NCI-H1436 treated with DMSO at 0.1 percent for 48 hours (cell line): ENCODE measurements at places on chromosomes 5 and 9.

GRCh38 chr5:61477788-61478187 lies 145.7 kb downstream of the ZSWIM6 start:
- no peak for DNase-seq

DNA sequence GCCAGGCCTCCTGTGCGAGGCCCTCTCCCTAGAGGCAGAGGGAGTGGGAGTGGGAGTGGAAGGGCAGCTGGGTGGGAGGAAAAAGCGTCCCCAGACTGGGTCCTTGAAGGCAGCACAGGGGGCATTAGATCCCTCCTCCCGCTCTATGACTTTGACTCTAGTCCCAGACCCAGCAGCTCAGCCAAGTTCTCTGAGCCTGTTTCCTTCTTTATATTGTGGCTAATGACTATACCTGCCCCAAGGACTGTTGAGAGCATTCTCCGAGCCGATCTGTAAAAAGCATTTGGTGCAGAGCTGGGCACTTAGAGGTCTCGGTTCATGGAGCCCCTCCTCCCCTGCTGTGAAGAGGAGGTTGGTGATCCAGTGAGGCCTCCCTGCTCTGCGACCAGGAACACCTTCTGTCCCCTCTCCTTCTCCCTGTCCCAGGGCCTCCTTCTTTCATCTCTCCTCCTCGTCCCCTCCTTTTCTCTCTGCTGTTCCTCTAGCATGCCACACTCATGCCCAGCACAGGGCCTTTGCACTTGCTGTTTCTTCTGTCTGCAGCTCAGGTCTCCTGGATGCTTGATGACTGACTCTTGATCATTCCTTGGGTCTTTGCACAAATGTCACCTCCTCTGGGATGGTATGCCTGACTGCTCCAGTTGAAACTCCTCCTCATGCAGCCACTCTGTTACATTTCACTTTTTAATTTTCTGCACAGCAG lies 23.4 kb upstream of the PSD2 start:
- no peak for DNase-seq

- DNase-seq = no peak
Measured at GRCh38 chr9:127968700-127969383, 11.9 kb downstream of the EEIG1 start.

DNA sequence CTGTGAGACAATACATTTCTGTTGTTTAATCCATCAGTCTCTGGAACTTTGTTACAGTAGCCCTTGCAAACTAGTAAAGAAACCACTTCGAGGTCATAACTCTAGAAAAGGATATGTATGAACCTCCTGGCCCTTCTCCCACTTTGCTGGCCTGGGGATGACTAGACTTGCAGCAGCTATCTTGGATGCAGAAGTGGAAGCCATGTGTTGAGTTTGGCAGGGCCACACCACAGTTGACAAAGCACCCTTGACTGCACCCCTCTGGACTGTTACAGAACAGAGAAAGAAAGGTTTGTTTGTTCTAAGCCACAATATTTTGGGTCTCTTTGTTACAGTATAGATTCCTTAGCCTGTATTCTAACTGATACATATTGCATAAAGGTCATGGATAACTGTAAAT lies 183.2 kb upstream of the TAS2R1 start:
- no peak for DNase-seq

DNA sequence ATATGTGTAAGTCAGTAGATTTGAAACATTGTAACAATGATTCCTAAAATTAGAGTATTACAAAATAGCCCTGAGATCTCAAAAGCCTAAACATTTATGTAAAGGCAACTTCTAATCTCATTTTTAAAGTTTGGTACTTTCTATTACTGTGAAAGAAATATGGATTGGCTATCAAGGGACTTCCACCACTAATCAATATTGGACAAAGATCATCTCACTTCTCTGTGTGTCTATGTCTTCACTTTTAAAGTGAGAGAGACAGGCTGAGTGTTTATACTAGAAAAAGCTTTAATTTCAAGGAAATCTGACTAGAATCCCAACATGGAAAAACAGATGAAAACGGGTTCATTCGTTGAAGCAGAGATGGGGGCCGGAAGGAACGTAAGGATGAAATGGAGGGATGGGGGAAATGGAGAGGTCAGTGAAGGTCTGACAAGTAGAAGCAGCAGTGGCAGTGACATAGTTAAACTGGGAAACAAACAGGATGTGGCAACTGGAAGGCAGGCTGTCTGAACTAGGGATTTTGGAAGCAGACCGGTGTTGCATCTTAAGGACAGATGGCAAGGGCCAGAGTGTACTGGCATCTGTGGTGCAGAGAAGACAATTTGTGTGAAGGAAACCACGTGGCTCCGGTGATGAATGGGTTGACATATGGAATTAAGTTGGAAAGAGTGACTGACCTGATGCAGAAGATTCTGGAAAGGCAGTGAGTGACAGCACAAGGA lies 60.8 kb downstream of the PDE4D start:
- DNase-seq = no peak

DNA sequence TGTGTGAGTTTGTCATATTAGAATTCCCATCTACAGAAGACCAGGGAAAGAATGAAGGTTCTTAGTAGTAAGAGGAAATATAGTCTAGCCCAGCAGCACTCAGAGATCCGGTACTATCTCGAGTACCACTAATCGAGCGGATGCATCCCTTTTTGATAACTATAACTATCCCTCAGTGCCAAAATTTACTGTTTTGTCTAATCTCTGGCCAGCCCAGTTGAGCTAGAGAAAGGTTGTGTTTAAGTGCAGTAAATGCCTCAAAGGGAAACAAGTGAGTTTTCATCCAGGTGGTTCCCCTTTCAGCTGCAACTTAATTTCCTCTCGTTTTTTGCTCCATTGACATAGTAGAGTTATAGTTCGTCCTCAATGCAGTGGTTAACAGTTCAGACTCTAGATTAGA lies 146.7 kb downstream of the GPBP1 start:
- DNase-seq = no peak

DNA sequence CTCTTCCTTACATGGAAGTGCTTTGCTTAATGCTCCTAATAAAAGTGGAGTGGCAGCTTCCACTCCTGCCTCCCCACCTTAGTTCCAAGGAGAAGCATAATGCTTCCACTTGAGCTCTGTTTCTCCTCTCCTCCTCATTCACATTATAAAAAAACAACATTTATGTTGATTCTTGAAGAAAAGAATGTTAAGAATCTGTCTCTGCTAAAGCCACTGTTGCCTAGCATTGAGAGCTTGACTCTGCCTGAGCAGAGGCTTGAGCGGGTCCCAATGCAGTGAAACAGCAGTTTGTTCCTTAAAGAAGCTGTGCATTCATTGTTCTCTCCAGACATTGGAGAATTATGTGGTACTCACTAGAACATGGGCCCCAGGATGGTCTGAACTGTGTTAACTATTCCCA lies 101.5 kb upstream of the GHR start:
- DNase-seq = no peak

- no peak for DNase-seq
Measured at GRCh38 chr5:114346181-114346580, 15.7 kb upstream of the KCNN2 start.

DNA sequence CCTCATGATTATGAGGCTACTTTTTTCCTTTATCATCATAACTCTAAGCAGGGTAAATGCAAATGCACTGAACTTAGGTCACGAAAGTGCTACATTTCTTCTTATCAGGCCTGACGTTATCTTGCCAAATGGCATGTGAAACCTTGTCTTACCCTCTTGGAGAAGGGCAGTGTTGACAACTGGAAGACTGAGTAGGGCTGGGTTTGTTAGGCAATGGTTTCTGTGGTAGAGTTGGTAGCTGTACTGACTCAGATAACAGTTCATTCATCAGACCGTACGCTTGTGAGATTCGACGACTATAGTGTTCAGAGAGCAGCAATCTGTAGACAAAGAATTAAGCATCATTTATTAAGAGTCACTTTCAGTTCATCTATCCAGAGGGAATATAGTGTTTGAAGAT lies 127.7 kb downstream of the CPLANE1 start:
- no peak for DNase-seq

DNA sequence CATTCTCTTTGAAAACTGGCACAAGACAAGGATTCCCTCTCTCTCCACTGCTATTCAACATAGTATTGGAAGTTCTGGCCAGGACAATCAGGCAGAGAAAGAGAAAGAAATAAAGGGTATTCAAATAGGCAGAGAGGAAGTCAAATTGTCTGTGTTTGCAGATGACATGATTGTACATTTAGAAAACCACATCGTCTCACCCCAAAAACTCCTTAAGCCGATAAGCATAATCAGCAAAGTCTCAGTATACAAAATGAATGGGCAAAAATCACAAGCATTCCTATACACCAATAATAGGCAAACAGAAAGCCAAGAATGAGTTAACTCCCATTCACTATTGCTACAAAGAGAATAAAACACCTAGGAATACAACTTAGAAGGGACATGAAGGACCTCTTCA lies 21.0 kb upstream of the EPB41L4A start:
- no peak for DNase-seq

- DNase-seq = no peak
Measured at GRCh38 chr5:172839669-172840431, 5.8 kb downstream of the ERGIC1 start.

DNA sequence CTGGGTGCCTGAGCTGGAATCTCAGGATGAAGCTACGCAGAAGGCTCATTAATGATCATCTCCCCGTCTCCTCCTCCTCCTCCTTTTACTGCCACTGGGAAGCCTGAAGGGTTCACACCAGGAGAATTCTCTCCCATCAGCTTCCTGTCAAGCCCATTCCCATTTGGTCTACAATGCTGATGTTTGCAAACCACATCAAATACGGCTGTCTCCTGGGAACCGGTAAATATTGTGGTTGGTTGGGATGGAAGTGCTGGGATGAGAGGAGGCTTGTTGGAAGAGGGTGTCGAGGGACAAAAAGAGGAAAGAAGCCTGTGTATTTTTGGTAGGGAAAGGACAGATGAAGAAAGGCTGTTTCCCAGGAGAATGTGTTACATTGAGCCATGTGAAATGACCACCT lies 13.2 kb upstream of the S1PR3 start:
- DNase-seq = no peak

- DNase-seq = no peak
Measured at GRCh38 chr9:121463026-121463807, 36.4 kb downstream of the GGTA1 start.

- no peak for DNase-seq
Measured at GRCh38 chr9:71752928-71753327, 15.4 kb downstream of the CEMIP2 start.
